ENCODE measurements at places on chromosomes 1 and 21. TPM values are rescaled to one million over a fixed set of nuclear protein-coding genes. Genes with fewer than 3 reads are reported as not detected.

The C1orf185 gene
- total RNA-seq, result not detected

The DIO1 gene
- not detected for total RNA-seq

The PIGR gene
- total RNA-seq, result not detected

The SOX13 gene
- 0.60 TPM for total RNA-seq

The PROK1 gene
- total RNA-seq, result not detected

The C1orf167 gene
- not detected for total RNA-seq

The PAQR6 gene
- 6.2 TPM for total RNA-seq

DNA sequence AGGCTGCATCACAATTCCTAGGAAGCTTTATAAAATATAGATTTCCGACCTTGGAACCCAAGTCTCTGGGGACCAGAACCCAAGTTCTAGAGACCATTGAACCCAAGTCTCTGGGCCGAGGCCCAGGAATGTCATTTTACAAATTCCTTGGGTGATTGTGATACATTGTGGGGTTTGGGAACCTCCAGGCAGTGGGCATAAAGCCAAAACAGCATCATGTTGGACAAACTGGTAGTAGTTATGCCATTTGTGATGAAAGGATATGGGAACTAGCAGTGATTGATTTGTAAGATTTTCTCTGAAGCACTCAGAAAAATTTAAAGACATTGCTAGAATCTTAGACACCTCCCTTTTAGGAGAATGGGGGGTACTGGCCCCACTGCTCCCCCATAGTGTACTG lies 160.2 kb downstream of the HIVEP3 start:
- H3K27me3 ChIP-seq, result no peaks in the 10 kb centered on the region
- no peak for DNase-seq
- no peak overlapping the region for H3K27ac ChIP-seq
- peaks cover 20% of the 10 kb centered on the region for H3K4me1 ChIP-seq
- H3K4me3 ChIP-seq, result no peak overlapping the region
- peaks cover 12% of the 10 kb centered on the region for H3K36me3 ChIP-seq

GRCh38 chr1:77929806-77930205 lies 41.4 kb downstream of the NEXN start:
- peaks cover 20% of the 10 kb centered on the region for H3K4me1 ChIP-seq
- H3K4me3 ChIP-seq, result no peak overlapping the region
- no peak overlapping the region for H3K27ac ChIP-seq
- H3K27me3 ChIP-seq, result peaks cover 2% of the 10 kb centered on the region
- peaks cover 9% of the 10 kb centered on the region for H3K36me3 ChIP-seq

- no peak for DNase-seq
- H3K4me1 ChIP-seq, result no peaks in the 10 kb centered on the region
- no peak overlapping the region for H3K4me3 ChIP-seq
These were observed 127.7 kb upstream of the CAMK1G start for GRCh38 chr1:209455661-209456358.

- H3K27me3 ChIP-seq, result no peaks in the 10 kb centered on the region
- H3K4me1 ChIP-seq, result peaks cover 18% of the 10 kb centered on the region
- peaks cover 33% of the 10 kb centered on the region for H3K36me3 ChIP-seq
- no peak overlapping the region for H3K4me3 ChIP-seq
These were observed 42.8 kb downstream of the SMG7 start for GRCh38 chr1:183515002-183515689.

DNA sequence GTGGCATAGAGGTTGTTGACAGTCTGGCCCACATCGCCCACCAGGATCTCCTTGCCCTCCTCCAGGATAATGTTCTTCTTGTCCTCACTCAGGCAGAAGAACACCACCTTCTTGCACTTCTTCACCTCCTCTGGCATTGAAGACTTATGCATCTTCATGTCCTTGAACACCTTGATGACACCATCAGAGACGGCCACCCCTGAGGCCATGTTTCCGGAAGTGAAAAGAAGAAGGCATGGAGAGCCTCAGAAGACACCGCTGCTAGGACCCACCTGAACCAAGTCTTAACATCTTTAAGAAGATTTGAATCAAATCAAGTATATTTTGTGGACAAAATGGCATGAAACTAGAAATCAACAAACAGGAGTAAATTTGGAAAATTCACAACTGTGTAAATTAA lies 56.2 kb downstream of the C1orf185 start:
- peaks cover 7% of the 10 kb centered on the region for H3K4me1 ChIP-seq
- DNase-seq, result no peak
- no peak overlapping the region for H3K27ac ChIP-seq

- no peaks in the 10 kb centered on the region for H3K27me3 ChIP-seq
- H3K27ac ChIP-seq, result no peak overlapping the region
- no peaks in the 10 kb centered on the region for H3K4me1 ChIP-seq
- no peak for DNase-seq
- no peak overlapping the region for H3K4me3 ChIP-seq
These were observed 128.3 kb upstream of the TNR start for GRCh38 chr1:175871647-175872046.

DNA sequence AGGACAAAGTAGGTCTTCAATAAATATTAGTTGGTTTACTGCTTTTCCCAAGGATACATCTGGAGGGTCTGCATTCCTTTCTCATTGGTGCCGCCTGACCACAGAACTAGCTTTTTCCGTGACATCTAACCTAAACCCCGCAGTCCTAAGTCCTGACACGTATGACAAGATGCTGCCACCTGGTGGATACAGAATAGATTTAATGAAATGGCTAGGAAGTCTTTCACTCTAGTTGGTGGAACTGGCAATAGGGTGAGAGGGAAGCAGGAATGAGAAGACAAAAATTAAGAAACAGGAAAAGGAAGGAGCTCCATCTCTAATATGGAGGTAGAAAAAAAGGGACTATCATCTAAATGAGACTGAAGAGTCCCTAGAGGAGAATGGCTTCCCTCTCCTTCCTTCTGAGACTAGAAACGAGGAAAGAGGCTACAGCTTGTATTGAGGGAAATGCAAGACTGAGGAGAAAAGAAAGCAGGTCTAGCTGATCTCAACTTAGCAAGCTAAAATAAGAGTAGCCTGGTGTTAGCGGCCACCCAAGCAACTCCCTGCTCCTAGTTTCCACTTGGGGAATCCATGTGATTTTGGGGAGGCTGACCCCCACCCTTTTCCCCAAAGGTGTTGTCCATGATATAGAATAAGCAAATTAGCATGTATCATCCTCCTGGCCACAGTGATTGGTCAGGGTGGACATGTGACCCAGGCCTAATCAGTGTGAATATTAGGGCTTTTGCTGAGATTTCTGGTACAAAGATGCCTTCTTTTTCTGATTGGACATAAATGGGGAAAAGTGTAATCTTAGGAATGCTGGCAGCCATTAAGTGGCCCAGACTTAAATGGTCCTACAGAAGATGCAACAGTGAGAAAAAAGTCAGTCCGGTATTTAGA lies 5.9 kb downstream of the RFX5 start:
- H3K4me3 ChIP-seq, result no peak overlapping the region
- peaks cover 27% of the 10 kb centered on the region for H3K4me1 ChIP-seq
- H3K36me3 ChIP-seq, result peaks cover 27% of the 10 kb centered on the region
- H3K27ac ChIP-seq, result no peak overlapping the region
- DNase-seq, result peak; percentile 70

- no peak overlapping the region for H3K27ac ChIP-seq
- no peak for DNase-seq
- peaks cover 2% of the 10 kb centered on the region for H3K4me1 ChIP-seq
- no peaks in the 10 kb centered on the region for H3K36me3 ChIP-seq
- H3K27me3 ChIP-seq, result no peaks in the 10 kb centered on the region
- H3K4me3 ChIP-seq, result no peak overlapping the region
These were observed 16.8 kb downstream of the TNFSF4 start for GRCh38 chr1:173190101-173190936.

GRCh38 chr1:232844791-232845190 lies 39.6 kb downstream of the MAP10 start:
- no peaks in the 10 kb centered on the region for H3K36me3 ChIP-seq
- no peaks in the 10 kb centered on the region for H3K4me1 ChIP-seq

DNA sequence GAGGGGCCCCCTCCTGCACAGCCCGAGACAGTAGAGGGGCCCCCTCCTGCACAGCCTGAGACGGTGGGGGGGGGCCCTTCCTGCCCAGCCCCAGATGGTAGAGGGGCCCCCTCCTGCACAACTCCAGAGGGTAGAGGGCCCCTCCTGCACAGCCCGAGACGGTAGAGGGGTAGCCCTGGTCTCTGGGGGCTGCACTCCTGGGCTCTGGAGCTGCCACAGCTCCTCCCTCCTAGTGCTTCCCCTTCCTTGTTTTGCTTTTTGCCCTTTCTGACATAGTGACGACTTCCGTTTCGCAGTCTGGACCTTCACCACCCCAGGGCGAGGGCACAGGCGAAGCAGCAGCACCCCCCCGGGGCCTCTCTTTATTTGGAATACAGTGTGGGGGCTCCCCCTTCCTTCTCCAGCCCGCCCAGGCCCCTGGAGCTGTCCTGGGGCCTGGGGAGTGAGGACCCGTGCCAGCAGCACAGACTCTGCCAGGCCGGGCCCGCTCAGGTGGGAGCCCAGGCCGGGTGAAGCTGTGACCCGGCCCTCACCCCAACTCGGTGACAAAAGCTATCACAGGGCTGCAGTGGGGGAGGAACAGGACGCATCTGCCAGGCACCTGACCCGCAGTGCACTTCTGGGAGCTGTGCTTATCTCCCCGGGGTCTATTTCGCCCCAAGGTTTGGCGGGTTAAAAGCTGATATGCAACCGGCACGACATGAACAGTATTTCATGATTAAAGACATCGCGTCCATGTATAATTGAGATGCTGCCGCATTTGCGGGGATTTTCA lies 1.1 kb upstream of the PRXL2B start:
- H3K4me3 ChIP-seq, result peak overlapping the region; percentile 91
- no peaks in the 10 kb centered on the region for H3K27me3 ChIP-seq
- peak; percentile 77 for DNase-seq
- H3K36me3 ChIP-seq, result peaks cover 3% of the 10 kb centered on the region
- peaks cover 33% of the 10 kb centered on the region for H3K4me1 ChIP-seq

DNA sequence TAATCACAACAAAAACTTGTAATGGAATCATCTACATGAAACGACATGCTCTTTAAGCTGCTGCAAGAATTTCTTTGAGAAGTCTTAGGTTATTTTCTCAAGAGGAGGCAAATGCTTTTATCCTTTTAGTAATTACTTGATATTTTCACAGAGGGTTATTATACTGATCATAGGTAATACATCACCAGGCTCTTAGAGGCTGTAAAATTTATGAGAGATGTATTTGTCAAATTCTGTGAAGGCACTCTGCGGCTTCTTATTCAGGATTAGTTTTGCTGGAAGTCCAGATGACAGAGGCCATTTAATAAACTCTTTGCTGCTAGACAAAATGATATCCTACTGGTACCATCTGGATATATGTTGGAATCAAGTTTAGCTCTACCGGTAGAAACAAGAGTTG lies 624.3 kb upstream of the BRINP3 start:
- H3K4me1 ChIP-seq, result no peaks in the 10 kb centered on the region
- H3K27me3 ChIP-seq, result no peaks in the 10 kb centered on the region
- H3K4me3 ChIP-seq, result no peak overlapping the region

Data from activated CD4-positive, alpha-beta T cell treated with anti-CD3 and anti-CD28 coated beads, Interleukin-2, amount 10 ng/mL, durations not matched to agents 7 days and 5 days (primary cell).